ENCODE measurements at places on chromosomes 2 and 18. TPM values are rescaled to one million over a fixed set of nuclear protein-coding genes. Genes with fewer than 3 reads are reported as not detected.

The NEMP2 gene
- 0.43 TPM for polyA plus RNA-seq

The CHRNG gene
- polyA plus RNA-seq: not detected

The UGT1A10 gene
- polyA plus RNA-seq: not detected

The RTTN gene
- 2.6 TPM for polyA plus RNA-seq

The SF3B1 gene
- polyA plus RNA-seq: 82.5 TPM

The G6PC2 gene
- polyA plus RNA-seq: 0.19 TPM

The ZNF892 gene
- 0.75 TPM for polyA plus RNA-seq

The TRAF3IP1 gene
- polyA plus RNA-seq: 7.8 TPM

The RPE gene
- 24.4 TPM for polyA plus RNA-seq

The IL1F10 gene
- not detected for polyA plus RNA-seq

The SERPINB13 gene
- not detected for polyA plus RNA-seq

The RIT2 gene
- polyA plus RNA-seq: not detected

The DQX1 gene
- 0.31 TPM for polyA plus RNA-seq

The LGALSL gene
- 6.4 TPM for polyA plus RNA-seq

The SERPINB10 gene
- polyA plus RNA-seq: 0.90 TPM

The RNU2-63P gene
- not detected for polyA plus RNA-seq

The CDCA7 gene
- 0.22 TPM for polyA plus RNA-seq

The VIT gene
- 23.6 TPM for polyA plus RNA-seq

The BOLL gene
- not detected for polyA plus RNA-seq

All from adipose tissue (tissue), 3 donors.